Breast epithelium (tissue), 4 donors: ENCODE measurements at places on chromosomes 13 and 19.

GRCh38 chr13:109254274-109254673 lies 532.1 kb downstream of the IRS2 start:
- H3K27ac ChIP-seq, result no peak overlapping the region
- no peak overlapping the region for H3K4me3 ChIP-seq
- H3K27me3 ChIP-seq, result no peaks in the 10 kb centered on the region
- DNase-seq, result no peak
- H3K36me3 ChIP-seq, result no peaks in the 10 kb centered on the region

GRCh38 chr19:50780753-50781435 lies 9.3 kb upstream of the ACP4 start:
- no peaks in the 10 kb centered on the region for H3K4me1 ChIP-seq
- H3K27me3 ChIP-seq, result no peaks in the 10 kb centered on the region
- H3K4me3 ChIP-seq, result no peak overlapping the region
- no peak overlapping the region for H3K27ac ChIP-seq

GRCh38 chr19:45104658-45105349 lies 11.8 kb downstream of the PPP1R37 start:
- H3K36me3 ChIP-seq, result no peaks in the 10 kb centered on the region
- no peak for DNase-seq
- H3K27me3 ChIP-seq, result no peaks in the 10 kb centered on the region
- H3K27ac ChIP-seq, result no peak overlapping the region

DNA sequence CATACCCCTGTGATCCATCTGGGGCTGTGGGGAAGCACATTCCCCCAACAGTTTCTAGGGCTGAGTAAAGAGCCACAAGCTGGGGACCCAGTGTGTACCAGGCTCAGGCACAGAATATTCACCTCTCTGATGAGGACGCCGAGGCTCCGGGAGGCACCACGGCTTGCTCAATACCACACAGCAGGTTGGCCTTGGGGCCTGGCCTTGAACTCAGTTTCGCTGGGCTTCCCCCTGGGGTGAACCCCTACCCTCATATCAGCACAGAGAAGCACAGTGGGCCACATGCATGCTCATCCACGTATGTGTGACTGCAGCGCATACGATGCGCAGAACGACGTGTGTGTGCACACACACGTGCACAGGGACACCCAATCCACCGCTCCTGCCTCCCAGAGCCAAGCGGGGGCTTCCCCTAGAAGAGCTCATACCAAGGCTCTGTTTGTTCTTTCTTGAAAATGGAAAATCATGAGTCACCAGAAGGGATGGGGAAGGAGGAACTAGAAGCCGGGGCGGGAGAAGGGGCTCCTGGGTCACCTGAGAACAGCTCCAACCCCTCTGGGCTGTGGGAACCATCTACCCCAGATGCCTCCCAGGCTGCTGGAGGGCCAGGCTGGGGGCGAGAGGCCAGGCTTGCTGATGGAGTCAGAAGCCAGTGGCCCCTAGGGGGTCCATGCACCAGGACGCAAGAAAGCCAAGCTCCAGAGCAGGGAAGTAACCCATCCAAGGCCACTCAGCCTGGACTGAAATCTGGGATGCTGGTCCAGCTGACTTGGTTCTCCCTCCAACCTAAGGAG lies 4.9 kb upstream of the PDE4C start:
- H3K36me3 ChIP-seq, result no peaks in the 10 kb centered on the region
- DNase-seq, result no peak
- H3K27me3 ChIP-seq, result peaks cover 18% of the 10 kb centered on the region
- no peak overlapping the region for H3K4me3 ChIP-seq

- peaks cover 12% of the 10 kb centered on the region for H3K4me1 ChIP-seq
- peaks cover 8% of the 10 kb centered on the region for H3K36me3 ChIP-seq
These were observed 3.3 kb upstream of the UBA52 start for GRCh38 chr19:18568367-18568766.

DNA sequence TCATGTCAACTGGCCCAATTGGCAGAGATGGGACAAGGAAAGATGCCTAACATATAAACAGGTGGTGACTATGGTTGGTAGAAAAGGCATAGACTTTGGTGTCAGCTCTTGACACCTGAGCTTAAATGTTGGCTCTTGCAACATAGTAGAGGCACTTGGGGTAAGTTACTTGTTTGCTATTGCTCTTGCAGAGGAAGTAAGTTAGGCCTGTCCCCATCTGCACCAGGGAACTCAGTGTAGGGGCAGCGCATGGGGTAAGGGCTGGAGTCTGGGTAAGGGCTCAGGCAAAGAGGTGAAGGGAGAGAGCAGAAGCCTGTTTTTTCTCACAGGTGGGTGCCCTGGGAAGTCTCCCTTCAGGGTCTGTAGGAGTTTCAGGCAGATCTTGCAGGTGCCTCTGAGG lies 27.6 kb downstream of the ERICH6B start:
- no peaks in the 10 kb centered on the region for H3K4me1 ChIP-seq
- H3K27ac ChIP-seq, result no peak overlapping the region
- no peaks in the 10 kb centered on the region for H3K27me3 ChIP-seq
- no peak overlapping the region for H3K4me3 ChIP-seq

- H3K4me1 ChIP-seq, result no peaks in the 10 kb centered on the region
- no peak overlapping the region for H3K27ac ChIP-seq
- H3K36me3 ChIP-seq, result no peaks in the 10 kb centered on the region
- H3K4me3 ChIP-seq, result no peak overlapping the region
- no peak for DNase-seq
These were observed 5.4 kb downstream of the TM9SF2 start for GRCh38 chr13:99506634-99507033.

DNA sequence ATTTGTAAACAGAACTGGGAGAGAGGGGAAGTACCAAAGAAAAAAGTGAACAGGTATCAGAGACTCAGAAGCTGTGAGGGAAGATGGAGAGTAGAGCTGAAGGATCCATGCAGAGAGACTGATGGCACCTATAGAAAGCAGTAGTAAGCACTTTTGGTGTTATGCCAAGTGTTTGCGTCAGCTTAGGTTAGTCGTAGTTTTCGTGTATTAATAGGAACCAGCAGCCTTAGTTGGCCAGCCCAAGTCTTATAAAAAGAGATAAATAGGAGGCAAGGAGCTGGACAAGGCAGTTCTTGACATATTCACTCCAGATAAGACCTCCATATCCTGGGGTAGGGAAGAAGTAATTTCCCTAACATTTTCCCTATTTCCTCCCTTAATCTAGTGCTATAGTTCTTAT lies 214.2 kb downstream of the OXGR1 start:
- no peak overlapping the region for H3K27ac ChIP-seq
- H3K36me3 ChIP-seq, result no peaks in the 10 kb centered on the region
- no peaks in the 10 kb centered on the region for H3K4me1 ChIP-seq

DNA sequence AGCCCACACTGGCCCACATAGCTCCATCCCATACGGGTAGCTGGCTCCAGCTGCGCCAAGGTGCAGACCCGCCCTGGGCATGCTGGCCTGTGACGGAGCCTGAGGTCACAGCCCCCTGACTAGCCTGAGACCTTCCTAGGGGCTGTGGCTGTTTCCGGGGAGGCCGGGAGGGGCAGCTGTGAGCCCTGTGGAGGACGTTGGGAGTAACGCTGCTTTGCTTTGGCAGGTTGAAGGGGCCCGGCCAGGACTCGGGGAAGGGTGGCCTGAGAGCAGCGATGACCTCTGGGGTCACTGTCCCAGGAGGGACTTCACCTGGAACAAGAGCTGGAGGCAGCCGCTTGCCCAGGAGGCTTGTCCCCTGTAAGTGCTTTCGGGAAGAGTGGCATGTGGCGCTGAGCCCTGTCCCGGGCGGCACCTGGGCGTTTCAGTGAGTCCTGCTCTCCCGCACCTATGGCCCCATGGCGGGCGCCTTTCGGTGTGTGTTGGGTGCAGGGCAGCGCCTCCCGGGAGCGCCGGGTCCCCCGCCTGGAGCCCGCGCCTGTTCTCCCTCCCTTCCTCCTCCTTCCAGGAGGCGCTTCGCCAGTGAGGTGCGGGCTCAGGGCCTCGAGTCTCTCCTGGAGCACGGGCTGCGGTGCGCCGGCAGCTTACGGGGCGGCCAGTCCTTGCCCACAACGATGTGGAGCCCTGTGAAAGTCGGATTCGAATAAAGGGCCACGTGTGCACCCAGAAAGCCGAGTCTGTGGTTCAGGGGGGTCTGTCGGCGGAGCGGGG lies 1.1 kb upstream of the FAM174C start:
- DNase-seq, result no peak
- peaks cover 5% of the 10 kb centered on the region for H3K36me3 ChIP-seq
- H3K27ac ChIP-seq, result peak overlapping the region; percentile 94
- peak overlapping the region; percentile 79 for H3K4me3 ChIP-seq

DNA sequence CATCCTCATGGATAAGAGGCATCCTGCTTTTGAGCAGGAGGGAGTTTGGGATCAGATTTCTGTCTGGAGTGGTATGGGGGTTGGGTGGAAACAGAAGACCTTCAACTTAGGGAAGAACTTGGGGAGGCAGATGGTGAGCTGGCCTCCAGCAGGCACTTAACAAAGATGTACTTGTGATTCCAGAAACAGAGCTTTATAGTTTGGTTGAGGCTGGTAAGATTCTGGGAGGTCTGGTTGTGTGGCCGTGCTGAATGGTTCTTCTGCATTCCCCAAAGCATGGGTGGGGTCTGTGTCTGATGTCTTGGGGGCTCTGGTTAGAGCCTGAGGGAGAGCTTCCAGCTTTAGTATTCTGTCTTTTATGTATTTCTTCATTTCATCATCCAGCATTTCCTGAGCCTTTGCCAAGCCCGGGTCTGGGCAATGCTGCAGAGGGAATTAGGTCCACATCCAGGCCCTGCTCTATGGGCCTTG lies 4.8 kb downstream of the MEGF8 start:
- H3K4me1 ChIP-seq, result peaks cover 3% of the 10 kb centered on the region
- no peak for DNase-seq
- no peak overlapping the region for H3K27ac ChIP-seq
- H3K27me3 ChIP-seq, result no peaks in the 10 kb centered on the region
- no peak overlapping the region for H3K4me3 ChIP-seq
- no peaks in the 10 kb centered on the region for H3K36me3 ChIP-seq

- no peaks in the 10 kb centered on the region for H3K4me1 ChIP-seq
- no peak overlapping the region for H3K4me3 ChIP-seq
- H3K27ac ChIP-seq, result no peak overlapping the region
- no peak for DNase-seq
- H3K36me3 ChIP-seq, result no peaks in the 10 kb centered on the region
- H3K27me3 ChIP-seq, result no peaks in the 10 kb centered on the region
These were observed 340.0 kb downstream of the SUCLA2 start for GRCh38 chr13:47661076-47661475.

DNA sequence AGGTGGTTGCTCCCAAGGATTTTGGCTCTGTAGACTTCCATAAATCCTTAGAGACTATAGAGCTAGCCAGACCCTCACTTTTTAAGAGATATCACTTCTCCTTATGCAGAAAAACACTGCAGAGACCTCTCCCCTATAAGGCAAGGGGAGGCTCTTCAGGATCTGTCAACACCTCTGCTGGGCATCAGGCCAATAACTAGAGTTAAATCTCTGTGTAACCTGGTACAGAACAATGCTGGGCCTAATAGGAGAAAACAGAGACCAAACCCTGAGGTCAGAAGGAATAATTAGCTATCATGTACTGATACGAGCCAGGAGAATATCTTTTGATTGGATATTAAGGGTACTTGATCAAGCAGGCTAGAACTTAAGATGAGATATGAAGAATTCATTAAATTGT lies 358.5 kb downstream of the TBC1D4 start:
- no peak overlapping the region for H3K27ac ChIP-seq
- H3K36me3 ChIP-seq, result no peaks in the 10 kb centered on the region
- DNase-seq, result no peak
- no peak overlapping the region for H3K4me3 ChIP-seq
- H3K27me3 ChIP-seq, result no peaks in the 10 kb centered on the region
- H3K4me1 ChIP-seq, result no peaks in the 10 kb centered on the region

- no peaks in the 10 kb centered on the region for H3K36me3 ChIP-seq
- H3K4me1 ChIP-seq, result no peaks in the 10 kb centered on the region
- no peak overlapping the region for H3K4me3 ChIP-seq
- no peak for DNase-seq
These were observed 350.6 kb downstream of the LIG4 start for GRCh38 chr13:107864543-107865317.

DNA sequence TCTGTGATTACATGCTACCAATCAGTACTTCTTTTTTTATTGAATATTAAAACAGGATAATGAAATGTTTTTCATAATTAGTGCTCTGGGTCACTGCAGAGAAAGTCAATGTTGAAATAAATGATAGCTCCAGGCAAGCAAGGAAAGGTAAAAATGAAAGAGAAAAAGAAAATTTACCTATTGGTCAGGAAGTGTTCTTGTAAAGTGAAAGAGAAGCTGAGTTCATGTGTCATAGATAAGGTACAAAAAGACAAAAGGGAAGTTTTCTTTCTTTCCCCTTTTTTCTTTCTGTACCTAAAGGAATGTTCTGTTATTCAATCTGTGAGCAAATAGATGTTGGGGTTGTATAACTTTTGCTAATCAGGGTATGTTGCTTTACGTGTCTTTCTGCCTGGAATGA lies 197.0 kb downstream of the PCDH9 start:
- no peak for DNase-seq
- no peaks in the 10 kb centered on the region for H3K36me3 ChIP-seq
- H3K27me3 ChIP-seq, result no peaks in the 10 kb centered on the region
- H3K27ac ChIP-seq, result no peak overlapping the region
- H3K4me1 ChIP-seq, result no peaks in the 10 kb centered on the region

DNA sequence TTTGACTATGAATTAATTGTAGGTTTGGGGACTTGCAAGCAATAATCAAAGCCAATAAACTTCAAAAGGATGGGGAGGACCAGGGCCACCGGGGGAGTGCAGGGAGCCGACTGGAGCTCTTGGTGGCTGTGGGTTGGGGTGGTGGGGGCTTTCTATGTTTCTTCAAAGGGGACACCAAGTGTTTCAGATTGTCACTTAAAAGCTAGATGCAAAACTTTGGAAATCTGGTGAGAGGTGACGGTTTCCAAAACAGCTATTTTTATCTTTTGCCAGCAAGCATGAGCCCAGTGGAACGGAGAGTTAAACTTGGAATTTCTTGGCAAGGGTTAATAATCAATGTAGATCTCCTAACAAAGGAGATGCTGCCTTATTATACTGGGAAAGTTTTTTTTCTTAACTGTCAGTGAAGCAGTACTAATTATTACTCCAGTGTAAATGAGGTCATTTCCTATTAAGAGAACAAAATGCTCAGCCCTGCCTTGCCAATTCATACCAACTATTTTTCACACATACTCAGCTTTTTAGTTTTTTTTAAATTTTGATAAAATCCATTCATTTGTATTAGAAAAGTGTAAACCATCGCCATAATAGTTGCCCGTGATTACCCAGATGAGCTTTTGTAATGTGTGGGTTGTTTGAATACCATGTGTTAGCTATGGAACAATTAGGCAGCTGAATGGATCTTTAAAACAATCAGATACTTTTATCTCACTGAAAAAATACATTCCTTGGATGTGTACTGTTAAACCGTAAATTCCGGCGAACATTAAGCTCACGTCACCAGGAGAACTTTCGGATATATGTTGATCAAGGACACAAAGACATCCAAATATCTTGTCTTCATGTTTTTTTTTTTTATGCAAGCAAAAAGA lies 95.9 kb upstream of the ZNF536 start:
- H3K27me3 ChIP-seq, result peaks cover 36% of the 10 kb centered on the region
- H3K4me1 ChIP-seq, result no peaks in the 10 kb centered on the region
- no peak overlapping the region for H3K27ac ChIP-seq
- DNase-seq, result no peak
- H3K4me3 ChIP-seq, result no peak overlapping the region

DNA sequence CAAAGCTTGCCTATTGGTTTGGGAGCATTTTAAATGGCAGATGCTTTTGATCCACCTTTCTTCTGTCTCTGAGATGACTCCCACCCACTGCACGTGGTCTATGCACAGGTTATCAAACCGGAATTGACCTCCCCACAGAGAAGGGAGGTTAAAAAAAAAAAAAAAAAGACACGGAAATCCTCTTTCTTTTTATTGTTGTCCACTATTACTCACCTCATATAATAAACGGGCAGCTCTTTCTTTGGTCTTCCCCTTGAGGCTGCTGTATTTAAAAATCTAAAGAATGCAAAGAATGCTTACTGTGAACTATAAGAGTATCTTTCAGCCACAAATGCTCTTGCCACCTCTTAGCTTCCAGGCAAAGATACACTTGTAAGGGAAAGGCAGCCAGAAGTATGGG lies 329.7 kb downstream of the NDFIP2 start:
- DNase-seq, result no peak
- H3K4me3 ChIP-seq, result no peak overlapping the region
- H3K36me3 ChIP-seq, result no peaks in the 10 kb centered on the region
- no peaks in the 10 kb centered on the region for H3K4me1 ChIP-seq
